ENCODE measurements at places on chromosomes 16 and 17.

GRCh38 chr17:27817731-27818130 lies 17.4 kb upstream of the NOS2 start:
- DNase-seq, result no peak

DNA sequence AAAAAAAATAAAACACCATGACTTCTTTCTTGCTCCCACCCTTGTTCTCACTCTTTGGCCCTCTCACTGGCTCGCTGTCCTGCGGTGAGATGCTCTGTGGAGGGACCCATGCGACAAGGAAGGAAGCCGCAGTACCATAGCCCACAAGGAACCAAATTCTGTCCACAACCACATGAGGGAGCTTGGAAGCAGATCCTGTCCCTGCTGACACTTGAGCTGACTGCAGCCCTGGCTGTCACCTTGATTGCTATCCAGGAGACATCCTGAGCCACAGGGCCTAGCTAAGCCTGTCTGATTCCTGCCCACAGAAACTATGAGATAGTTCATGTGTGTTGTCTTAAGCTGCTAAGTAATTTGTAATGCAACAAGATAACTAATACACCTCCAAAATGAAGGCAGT lies 4.8 kb upstream of the MT2A start:
- DNase-seq, result no peak

- DNase-seq, result no peak
Observed at GRCh38 chr17:16924696-16925440, 47.0 kb downstream of the TNFRSF13B start.

DNA sequence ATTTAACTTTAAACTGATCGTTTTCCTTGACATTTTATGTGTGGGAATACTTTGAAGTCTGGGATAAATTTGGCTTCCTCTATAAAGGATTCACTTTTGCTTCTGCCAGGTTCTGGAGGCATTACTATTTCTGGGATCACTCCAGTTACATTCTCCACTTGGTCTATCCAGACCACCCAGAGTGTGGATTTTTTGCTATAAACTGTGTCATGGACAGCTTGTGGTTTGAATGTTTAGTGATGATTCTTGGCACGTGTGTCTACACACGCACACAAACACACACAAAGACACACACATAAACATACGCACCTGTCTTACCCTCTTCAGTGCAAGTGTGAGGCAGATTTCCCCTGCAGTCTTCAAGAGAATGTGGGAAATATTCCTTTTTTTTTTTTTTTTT lies 27.4 kb upstream of the MSI2 start:
- DNase-seq, result no peak

DNA sequence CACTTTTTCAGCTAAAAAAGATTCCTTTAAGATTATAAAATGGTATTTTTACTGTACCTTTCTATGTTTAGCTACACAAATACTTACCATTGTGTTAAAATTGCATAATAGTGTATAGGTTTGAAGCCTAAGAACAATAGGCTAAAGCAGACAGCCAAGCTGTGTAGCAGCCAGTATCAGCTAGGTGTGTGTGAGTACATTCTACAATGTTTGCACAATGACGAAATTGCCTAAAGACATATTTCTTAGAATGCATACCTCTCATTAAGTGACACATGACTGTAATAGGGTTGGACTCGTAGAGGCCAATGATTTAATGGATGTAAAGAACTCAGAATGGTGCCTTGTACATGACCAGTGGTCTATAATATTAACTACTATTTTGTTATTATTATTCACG lies 1.9 kb upstream of the MT1B start:
- no peak for DNase-seq

- no peak for DNase-seq
Observed at GRCh38 chr17:34135841-34136240, 119.2 kb upstream of the CCL2 start.

- DNase-seq, result peak; percentile 40
Observed at GRCh38 chr16:11356573-11357331, 11.5 kb downstream of the RMI2 start.

GRCh38 chr16:84307209-84307954 lies 12.7 kb downstream of the WFDC1 start:
- no peak for DNase-seq

GRCh38 chr16:76787394-76787793 lies 403.6 kb upstream of the MON1B start:
- no peak for DNase-seq

GRCh38 chr17:76038050-76038449 lies 10.9 kb upstream of the EVPL start:
- DNase-seq, result no peak

- peak; percentile 74 for DNase-seq
Observed at GRCh38 chr17:80899402-80900268, 92.0 kb upstream of the CHMP6 start.

- DNase-seq, result no peak
Observed at GRCh38 chr16:29906520-29907244, 6.4 kb downstream of the ASPHD1 start.

- no peak for DNase-seq
Observed at GRCh38 chr17:17077861-17078732, 35.8 kb downstream of the MPRIP start.

DNA sequence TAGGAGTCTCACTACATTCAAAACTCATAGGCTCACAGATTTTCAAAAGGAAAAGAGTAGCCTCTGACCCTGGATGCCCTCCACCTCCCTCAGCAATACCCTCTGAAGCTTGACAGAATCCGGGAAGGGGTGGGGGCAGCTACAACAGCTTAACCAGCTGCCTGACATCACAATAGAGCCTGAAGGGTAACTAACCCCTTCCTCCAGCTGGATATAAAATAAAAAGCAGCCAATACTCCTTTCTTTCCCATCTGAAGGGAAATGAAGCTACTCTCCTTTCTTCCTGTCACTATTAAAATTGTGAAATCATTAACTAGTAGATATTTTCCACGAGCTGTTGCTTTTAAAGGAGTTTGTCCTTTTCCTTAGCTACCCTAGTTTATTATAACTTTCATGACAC lies 24.0 kb downstream of the USP31 start:
- DNase-seq, result no peak

- no peak for DNase-seq
Observed at GRCh38 chr16:66622863-66623262, 18.4 kb downstream of the CMTM3 start.

DNA sequence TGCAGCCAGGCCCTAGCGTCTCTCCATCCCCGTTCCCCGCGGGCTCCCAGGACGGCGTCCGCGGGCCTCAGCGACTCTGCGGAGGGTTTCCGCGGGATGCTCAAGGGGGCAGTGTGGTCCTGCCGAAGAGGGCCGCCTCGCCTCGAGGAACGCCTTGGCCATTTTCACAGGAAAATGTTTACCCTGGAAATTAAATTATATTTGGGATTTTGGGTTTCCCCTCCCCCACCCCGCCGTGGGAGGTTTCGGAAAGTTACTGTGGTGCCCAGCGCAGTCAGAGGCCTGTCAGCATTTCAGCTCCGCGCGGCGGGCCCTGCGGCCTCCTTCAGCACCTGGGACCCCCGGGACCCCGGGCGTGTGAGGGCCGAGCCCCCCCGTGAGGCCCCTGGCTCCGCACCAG lies 94.5 kb downstream of the PCTP start:
- no peak for DNase-seq

DNA sequence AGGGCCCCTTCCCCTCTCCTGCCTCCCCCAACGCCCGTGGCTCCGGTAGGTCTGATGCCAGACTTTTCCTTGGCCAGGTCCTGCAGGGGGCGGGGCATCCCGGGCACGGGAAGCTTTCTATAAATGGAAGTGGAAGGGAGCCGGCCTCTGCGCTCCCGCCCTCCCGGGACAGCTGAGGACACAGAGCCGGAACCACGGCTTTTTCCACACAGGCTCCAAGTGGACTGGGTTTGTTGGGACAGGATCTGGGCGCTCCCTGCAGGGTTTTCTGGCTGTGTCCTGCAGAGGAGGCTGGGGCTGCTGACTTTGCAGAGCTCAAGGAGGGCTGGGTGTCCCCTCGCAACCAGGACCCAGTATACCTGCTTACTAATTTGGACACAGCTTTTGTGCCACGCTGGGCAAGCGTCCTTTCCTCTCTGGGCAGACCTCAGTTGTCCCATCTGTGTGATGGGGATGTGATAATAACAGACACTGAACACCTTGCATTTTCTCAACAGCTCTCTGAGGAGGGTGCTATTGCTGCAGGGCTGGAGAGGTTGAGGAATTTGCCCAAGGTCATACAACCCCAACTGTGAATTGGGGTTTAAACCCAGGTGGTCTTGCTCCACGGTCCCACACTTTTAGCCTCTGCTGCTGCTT lies 1.8 kb downstream of the TNS4 start:
- no peak for DNase-seq

GRCh38 chr16:9580025-9580424 lies 488.6 kb downstream of the HAPSTR1 start:
- no peak for DNase-seq

- no peak for DNase-seq
Observed at GRCh38 chr16:70304892-70305448, 6.0 kb downstream of the DDX19B start.

- no peak for DNase-seq
Observed at GRCh38 chr17:37174205-37174604, 201.6 kb upstream of the C17orf78 start.

DNA sequence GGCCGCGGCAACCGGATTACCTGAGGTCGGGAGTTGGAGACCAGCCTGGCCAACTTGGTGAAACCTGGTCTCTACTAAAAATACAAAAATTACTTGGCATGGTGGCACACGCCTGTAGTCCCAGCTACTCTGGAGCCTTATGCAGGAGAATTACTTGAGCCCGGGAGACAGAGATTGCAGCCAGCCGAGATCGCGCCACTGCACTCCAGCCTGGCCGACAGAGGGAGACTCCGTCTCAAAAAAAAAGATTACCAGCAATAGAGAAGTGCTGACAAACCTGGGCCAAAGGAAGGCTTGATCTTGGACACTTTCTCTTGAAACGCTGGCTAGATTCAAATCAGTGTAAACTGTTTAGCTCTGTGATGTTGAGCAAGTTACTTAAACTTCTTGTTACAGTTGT lies 4.3 kb downstream of the MT1H start:
- no peak for DNase-seq

GRCh38 chr16:6063526-6063925 lies 965.9 kb upstream of the EEF2KMT start:
- DNase-seq, result no peak

DNA sequence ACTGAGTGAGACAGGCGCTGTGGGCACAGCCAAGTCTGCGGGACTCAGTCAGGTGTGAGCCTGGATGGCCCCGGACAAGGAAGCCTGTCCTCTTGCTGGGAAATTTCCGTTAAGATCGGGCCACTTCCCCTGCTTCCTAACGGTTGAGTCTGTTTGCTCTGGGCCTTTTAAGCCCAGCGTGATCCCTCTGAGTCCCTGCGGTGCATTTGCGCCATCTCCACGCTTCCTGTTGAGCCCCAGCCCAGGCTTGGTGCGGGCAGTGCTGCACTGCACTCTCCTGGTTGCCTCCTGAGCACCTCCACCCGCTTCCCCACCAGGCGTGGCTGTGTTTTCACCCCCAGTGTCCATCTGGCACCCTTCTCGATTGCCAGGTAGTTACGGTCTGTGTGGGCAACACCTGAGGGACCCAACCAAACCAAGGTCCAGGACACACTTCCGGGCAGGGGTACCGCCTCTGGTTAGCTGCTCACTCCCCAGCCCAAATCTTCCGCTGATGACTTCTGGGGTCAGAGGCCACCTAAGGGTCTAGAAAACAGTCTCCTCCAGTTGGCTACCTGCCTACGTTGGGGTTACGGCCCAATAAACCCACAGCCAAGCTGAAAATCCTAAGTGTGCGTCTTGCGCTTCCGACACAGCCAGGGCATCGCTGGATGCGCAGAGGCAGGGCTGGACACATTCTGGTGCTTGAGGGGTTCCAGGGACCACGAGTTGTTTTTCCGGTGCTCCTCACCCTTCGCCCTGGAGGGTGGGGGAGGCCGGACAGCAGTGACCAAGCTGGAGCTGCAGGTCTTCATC lies 1.4 kb upstream of the SLC25A10 start:
- DNase-seq, result no peak

DNA sequence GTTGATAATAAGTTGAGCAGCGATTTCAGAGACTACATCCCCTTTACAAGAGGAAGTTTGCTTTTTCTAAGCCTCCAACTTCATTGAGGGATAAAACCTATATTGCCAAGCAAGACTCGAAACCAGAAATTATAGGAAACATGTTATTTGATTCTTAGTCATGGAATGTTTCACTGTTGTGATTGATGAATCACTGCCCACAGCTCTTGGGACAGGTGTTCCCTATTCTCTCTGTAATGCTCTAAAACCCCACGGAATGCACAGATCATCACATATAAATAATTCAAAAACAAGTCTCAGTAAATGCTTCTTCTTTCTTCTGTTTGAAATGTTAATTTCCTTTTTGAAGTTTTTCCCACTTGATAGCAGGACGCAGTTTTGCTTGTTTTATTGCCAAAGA lies 809.5 kb upstream of the GOT2 start:
- no peak for DNase-seq

- DNase-seq, result no peak
Observed at GRCh38 chr16:64580558-64580957, 541.3 kb downstream of the CDH11 start.

GRCh38 chr16:54489225-54490111 lies 202.9 kb upstream of the IRX3 start:
- DNase-seq, result no peak

- DNase-seq, result no peak
Observed at GRCh38 chr16:57262841-57263540, 17.9 kb downstream of the ARL2BP start.

DNA sequence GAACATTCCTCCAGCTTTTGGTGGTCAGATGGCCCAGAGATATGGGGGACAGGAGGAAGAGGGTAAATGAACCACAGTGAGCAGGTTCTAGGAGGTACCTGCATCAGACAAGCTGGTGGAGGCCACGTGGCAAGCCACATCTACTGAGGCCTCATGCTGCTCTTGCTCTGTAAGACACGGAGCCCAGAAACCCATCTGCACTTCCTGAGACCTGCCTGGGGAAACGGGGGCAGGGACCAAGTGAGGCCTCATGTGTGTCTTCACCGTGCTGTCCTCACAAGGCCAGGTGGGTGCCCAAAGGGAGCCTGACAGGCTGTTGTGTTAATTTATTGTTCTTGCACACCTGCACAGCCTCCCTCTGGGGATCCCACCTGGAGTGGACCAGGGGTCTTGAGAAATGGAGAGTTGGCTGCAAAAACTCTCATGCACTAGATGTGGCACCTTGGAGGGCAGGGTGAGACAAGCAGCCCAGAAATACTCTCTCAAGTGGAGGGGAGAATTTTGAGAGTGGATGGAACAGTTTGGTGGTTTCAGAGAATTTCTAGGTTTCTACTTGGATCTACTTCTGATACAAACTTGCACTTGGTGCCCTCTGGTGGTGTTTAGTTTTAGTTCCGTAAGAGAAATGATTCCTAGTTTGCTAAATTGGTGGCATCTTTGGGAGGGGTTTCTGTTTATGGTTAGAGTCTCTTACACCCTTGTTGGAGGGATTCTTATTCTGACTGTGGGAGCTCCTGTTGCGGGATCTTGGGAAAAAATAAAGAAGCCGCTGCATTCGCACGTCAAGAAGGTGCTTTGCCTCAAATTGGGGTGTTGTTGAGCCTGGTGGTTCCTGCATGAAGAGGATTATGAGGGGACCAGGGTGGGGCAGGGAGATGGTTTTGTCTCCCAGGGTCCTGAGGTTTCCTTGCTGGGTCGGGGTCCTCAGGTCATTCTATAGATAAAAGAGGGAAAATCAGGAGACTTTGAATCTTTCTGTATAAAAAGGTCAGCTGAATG lies 47.5 kb downstream of the SLC6A2 start:
- no peak for DNase-seq
